ENCODE measurements at places on chromosomes 1 and 21.

DNA sequence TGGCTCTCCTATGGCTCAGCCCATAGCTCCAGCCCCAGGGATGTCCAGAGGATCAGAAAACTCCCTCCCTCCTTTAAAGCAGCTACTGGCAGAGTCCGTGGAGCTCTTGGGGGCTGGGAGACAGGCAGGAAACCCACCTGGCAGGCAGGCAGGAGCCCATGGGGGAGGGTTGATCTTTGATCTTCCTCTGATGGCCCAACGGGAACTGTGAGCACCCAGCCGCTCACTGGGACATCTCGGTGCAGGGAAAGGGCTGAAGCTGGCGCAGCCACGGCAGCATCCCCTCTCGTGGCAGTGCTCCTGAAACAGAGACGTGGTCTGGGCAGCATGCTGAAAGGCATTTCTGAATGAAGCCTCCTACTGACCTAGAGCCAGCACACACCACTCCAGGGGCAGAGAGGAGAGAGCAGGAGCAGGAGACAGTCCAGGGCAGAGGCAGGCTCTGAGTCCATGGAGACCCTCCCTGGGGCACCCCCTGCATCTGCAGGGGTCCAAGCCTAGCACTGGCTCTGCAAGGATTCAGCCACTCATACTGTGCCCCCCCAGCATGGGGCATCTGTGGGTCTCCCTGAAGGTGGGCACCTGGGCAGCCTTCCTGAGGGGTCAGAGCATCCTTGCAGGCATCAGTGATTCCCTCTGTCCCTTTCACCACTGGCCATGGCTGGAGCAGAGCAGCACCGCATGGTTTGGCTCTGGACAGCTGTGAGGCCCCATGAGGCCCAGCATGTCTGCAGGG is 4.9 kb upstream of the SLX9 start:
- DNase-seq: no peak

GRCh38 chr1:25174363-25174729 is 58.0 kb downstream of the SYF2 start:
- no peak for DNase-seq

DNA sequence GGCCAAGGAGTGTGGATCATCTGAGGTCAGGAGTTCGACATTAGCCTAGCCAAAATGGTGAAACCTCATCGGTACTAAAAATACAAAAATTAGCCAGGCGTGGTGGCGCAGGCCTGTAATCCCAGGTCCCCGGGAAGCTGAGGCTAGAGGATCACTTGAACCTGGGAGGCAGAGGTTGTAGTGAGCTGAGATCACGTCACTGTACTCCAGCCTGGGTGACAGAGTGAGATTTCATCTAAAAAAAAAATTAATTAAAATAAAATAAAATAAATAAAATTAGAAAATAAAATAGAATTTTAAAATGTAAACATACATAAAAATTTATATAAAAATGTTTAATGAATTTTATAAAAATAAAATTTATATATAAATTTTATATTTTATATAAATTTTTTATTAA is 5.8 kb upstream of the VPS26C start:
- DNase-seq: no peak

DNA sequence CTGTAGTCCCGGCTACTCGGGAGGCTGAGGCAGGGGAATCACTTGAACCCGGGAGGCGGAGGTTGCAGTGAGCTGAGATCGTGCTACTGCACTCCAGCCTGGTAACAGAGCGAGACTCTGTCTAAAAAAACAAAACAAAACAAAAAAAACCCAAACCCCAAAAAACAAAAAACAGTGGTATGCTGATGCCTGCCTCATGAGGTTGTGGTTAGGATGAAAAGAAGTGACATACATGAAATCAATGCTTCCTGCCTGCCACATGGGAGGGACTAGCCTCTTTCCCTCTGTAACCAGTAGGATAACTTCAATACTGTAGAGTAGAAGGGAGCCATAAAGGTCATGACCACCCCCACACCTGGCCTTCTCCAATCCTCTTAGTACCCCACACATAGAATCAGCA is 55.2 kb downstream of the TENT5C start:
- no peak for DNase-seq

- no peak for DNase-seq
Measured at GRCh38 chr1:110726755-110727154, 52.0 kb upstream of the KCNA3 start.
